ENCODE measurements at places on chromosomes 2 and 18.

DNA sequence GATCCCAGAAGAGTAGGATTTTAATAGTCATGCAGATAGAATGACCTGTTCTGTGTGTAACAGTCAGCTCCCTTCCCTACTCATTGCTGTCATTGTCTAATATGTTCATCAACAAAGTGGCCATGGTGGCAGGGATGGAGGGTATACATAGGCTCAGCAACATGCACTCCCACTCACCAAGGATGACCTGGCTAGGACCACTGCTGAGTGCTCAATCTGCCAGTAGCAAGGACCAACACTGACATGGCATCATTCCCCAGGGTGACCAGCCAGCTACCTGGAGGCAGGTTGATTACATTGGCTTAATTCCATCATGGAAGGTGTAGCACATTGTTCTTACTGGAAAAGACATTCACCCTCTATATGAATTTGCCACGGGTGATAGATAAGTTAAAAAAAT is 401.7 kb upstream of the CELF4 start:
- no peak for DNase-seq

DNA sequence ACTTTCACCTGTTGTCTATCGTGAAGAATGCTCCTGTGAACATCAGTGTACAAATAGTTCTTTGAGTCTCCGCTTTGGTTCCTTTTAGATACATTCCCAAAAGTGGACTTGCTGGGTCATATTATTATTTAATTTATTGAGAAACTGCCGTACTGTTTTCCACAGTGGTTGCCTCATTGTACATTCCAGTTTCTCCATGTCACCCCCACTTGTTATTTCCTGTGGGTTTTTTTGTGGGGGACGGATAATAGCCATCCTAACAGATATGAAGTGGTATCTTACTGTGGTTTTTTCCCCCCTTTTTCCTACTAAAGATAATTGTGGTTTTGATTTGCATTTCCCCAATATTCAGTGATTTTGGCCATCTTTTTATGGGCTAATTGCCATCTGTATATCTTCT is 53.8 kb downstream of the SMCHD1 start:
- no peak for DNase-seq

- no peak for DNase-seq
These were observed 117.6 kb downstream of the TPGS2 start for GRCh38 chr18:36711014-36711725.

DNA sequence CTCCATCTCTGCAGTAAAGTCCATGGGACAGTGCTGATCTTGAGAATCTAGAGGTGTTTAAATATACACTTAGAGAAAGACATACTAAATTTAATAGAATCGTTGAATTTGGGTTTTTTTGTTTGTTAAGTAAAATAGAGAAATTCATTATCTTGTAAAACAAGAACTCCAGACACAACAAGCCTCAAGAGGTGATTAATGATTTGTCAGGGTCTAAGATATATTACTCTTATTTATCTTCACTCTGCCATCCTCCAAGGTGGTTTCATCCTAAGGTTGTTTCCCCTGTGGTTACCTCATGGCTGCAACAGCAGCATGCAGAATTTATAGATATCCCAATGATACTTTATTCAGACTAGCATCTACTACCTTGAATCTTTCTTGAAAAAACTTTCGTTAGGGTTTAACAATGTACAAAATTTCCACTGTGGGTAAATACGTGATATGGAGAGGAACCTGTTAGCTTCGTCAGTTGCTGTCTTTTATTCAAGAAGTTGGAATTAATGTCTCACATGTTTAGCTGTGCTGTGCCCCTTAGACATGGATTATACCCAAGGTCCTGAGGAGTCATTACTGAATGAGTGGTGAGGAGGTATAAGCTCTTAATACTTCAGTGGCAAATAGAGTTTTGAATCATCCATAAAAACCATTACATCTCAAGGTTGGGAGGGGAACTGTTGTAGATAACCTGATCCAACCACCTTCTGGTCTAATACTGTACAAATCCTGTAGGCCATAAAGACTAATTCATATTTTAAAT is 128.0 kb downstream of the GPD2 start:
- DNase-seq: no peak

DNA sequence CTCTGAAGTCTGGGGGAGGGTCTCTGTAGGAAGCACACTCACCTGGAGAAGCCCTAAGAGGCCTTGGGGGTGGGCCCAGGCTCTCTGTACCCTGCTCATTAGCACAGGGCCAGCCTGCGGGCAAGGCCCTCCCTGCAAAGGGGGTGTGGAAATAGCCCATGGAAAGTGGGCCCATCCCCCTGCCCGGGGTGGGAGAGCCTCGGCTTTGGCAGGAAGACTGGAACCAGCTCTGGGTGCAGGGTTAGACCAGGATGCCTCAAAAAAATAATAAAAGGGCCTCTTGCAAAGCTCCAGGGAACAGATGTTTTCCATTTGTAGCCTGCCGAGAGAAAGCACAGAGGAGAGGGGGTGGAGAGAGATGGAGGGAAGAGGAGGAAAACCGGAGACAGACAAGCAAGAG is 98.7 kb downstream of the STPG4 start:
- DNase-seq: no peak

DNA sequence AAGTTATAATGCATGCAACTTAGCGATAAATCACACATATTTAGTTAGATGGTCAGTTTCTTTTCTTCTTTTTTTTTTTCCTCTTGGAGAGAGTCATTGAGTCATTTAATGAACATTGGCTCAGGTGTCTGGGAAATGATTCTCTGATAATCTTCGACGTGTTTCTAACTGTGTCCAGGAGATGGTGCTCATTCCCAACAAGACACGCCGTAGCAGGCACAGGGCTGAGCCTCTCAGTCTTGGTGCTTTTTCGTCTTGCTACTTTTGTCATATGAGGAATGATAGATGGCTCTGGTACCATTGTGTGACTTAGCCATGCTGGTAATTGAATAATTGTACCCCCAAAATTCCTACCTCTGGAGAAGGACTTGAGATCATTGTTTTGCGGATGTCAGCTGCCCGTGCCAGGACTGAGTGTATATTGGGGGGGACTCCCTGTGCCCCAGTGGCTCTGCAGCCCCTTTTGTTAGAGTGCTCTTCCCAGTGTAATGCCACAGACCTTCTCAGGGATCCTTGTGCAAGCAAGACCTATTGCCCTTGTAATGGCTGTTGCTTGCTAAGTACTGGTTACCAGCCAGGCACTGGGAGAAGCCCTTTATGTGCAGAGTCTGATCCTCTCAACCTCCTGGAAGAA is 107.6 kb upstream of the CYRIA start:
- no peak for DNase-seq

GRCh38 chr2:30255466-30256408 is 24.4 kb downstream of the LBH start:
- DNase-seq: no peak

- no peak for DNase-seq
These were observed 2.0 kb downstream of the TMEM163 start for GRCh38 chr2:134716721-134717243.

GRCh38 chr18:34697891-34698290 is 12.2 kb upstream of the DTNA start:
- DNase-seq: no peak

DNA sequence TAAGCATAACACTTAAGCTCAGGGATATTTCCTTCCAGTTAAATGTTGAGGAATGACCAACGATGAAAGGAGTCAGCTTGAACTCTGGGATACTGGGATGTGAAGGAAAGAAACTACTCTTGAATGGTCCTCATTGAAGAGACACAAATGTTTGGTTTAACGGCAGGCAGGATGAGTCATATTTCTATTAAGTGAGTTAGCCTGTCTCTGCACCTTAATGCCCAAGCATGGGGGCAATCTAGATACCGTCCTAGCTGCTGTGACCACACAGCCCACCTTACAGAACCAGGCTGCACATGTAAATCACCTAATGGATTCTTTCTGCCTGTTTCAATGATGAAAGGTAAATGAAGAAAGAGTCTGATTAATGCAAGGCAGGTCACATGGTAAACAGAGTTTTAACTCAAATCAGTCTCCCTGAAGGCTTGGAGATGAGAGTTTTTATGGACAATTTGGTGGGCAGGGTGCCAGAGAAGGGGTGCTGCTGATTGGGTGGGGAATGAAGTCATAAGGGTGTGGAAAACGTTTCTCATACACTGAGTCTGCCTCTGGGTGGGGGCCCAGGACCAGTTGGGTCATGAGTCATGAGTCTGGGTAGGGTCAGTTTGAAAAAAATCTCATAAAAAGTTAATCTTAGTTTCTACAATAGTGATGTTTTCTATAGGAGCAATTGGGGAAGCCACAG is 144.6 kb upstream of the MMADHC start:
- no peak for DNase-seq

DNA sequence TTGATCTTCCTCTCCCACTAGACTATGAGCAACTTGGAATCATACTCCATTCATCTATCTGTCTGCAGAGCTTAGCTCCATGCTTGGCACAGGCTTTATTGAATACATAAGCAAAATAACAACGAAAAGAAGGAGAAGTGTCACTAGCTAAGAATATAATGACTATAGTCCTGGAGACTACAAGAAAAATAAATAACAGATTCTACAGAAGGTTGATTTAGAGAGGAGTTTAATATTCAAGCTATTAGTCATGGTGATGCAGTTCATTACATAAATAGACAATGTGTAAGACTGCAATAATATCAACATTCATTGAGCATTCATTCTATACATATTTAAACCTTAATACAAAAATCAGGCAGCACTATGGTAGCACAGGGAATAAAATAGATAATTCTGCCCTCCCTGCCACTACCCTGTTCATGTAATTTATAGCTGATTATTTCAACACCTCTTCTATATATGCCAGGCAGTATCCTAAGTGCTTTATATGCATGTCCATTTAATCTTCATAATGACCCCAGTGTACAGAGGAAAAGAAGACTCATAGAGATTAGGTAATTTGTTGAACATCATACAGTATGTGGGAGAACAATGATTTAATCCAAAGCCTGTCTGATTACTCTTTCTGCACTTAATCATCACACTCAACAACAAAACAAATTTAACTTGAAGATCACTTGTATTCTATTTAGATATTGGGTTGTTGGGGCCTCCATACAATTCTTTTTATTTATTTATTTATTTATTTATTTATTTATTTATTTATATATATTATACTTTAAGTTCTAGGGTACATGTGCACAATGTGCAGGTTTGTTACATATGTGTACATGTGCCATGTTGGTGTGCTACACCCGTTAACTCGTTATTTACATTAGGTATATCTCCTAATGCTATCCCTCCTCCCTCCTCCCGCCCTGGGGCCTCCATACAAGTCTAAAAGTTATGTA is 165.3 kb downstream of the RNF152 start:
- no peak for DNase-seq

DNA sequence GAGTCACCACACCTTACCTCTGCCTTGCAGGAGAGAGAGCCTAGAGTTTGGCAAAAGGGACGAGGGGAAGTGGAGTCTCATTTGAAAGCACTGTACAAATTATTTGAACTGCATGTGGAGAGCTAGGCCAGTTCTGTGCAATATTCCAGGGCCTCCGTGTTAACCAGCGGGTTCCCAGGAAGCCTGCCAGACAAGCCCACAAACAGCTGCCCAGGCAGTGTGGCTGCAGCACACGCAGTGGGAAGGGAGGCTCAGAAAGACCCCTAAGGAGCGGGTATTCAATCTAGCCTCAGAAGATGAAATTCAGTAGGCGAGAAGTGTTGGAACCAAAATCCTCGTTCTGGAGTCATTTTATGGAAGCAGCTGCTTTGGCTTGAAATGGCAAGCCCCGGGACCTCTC is 30.7 kb downstream of the CNGA3 start:
- no peak for DNase-seq

DNA sequence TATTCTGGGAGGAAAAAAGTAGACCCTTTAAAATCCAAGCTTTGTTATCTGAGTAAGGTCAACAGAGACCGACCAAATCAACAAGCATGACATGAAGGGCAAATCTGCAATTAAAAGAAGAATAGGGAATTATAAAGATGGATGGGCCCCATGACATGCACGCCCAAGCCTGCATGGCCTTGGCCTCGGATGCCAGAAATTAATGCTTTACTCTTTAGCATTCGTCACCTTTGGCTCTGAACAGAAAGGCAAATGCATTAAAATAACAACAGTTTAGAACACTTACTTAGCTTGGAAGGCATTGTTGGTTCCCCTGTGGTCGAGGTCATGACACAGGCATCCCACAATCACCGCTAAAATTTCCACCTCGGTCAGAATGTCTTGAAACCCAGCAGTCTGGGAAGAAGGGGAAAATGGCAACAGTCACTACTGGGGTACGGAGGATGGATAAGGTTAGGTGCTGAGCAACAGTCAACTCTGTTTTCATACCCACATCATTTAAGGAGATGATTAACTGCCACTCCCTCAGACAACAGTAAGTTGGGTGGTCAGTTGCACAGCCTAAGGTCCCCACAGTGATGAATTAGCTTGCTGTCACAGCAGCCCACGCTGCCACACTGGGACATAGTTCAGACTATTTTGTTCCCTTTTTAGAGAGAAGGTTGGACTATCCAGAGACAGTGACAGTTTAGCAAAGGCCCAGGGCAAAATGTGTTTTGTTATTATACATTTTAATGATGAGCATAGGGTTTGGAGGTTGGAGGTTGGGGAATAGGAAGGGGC is 319.1 kb downstream of the AGPS start:
- DNase-seq: no peak

- DNase-seq: no peak
These were observed 3.8 kb upstream of the CLASP1 start for GRCh38 chr2:121653035-121653434.

- DNase-seq: no peak
These were observed 69.1 kb upstream of the AFF3 start for GRCh38 chr2:100211521-100211920.

- no peak for DNase-seq
These were observed 8.8 kb upstream of the EIF2AK3 start for GRCh38 chr2:88636026-88636425.

- DNase-seq: no peak
These were observed 261.1 kb downstream of the CNTNAP5 start for GRCh38 chr2:124286089-124286783.

- DNase-seq: no peak
These were observed 435.6 kb upstream of the HS6ST1 start for GRCh38 chr2:128754246-128754724.

GRCh38 chr18:78390348-78390951 is 589.2 kb upstream of the SALL3 start:
- no peak for DNase-seq

GRCh38 chr2:14199040-14199439 is 433.5 kb upstream of the LRATD1 start:
- DNase-seq: no peak

DNA sequence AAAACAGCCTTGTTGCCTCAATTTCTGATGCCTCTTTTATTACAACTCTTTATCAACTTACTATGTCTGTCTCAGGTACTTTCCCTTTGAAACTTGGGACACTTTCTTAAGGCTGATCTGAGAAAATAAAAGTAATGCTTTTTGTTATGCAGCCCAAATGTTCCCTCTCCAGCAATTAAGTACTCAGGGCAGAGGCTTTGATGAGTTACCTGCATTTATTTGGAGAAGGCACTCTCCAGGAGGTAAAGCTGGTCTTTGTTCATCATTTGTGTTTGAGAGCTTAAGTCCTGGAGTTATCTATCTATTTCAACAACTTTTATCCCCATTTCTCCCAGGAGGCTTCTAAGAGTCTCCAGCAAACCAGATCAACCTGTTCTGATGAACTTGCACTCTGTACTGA is 259.2 kb downstream of the ASXL3 start:
- DNase-seq: no peak

All from CD8-positive, alpha-beta memory T cell (primary cell).